Activated CD8-positive, alpha-beta memory T cell treated with anti-CD3 and anti-CD28 coated beads for 4 hours (primary cell): ENCODE measurements at places on chromosomes 1 and 21.

DNA sequence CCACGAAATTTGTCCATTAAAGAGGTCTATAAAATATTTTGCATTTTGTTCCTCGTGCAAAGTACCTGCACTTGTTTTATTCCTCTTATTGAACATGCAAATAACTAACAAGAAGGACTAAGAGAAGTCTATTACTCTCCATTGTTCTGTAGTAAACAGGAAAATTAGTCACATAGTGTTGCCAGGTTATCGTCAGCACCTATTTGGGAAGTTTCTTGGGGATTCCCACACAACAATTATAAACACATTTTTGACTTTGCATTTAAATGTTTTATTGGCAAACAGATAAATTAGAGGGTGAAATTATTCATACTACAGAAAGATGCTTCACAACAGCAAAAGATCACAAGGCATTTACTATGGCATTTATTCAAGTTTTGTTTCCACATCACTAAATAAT, 174.5 kb downstream of the ZC3H11B start:
- DNase-seq: no peak

- no peak for DNase-seq
These were observed 32.0 kb downstream of the MACO1 start for GRCh38 chr1:25462732-25463131.

DNA sequence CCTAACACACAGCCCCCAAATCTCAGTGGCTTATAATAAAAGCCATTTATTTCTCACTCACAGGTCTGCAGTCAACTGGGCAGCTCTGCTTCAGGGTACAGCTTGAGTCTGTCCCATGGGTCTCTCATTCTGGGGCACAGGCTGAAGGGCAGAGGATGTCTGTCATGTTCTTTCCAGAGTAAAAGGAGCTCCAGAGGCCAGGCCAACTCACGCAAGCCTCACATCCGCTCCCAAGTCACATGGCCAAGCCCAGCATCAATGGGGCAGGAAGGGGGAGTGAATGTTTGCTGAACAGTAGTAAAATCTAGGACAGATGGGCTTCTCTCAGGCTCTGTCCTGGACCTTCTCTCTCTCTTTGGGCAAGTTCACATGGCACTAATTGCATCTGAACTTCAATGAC, 7.1 kb upstream of the SSBP3 start:
- no peak for DNase-seq

GRCh38 chr1:154567386-154568156, at the start of gene CHRNB2:
TSS of gene CHRNB2 (plus strand) at chr1:154567778. CDS start at chr1:154568045, 267 bp downstream.
- no peak for DNase-seq

DNA sequence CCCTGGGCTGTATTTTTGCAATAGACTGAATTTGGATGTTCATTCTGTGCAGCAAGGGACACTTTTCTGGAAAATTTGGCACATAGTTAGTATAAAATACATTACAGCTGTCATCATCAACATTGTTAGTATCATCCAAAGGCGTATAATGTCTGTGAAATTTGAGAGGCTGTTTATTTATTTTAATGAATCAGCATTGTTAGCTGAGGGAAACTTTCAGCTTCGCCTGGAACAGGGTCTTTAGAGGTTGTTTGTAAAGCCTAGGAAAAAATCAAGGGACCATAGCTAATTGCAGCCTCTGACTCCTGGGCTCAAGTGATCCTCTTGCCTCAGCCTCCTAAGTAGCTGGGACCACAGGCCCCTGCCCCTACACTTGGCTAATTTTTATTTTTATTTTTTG, 106.8 kb upstream of the USP24 start:
- DNase-seq: no peak

- DNase-seq: no peak
These were observed 144.6 kb downstream of the SLC30A10 start for GRCh38 chr1:219783605-219784235.

DNA sequence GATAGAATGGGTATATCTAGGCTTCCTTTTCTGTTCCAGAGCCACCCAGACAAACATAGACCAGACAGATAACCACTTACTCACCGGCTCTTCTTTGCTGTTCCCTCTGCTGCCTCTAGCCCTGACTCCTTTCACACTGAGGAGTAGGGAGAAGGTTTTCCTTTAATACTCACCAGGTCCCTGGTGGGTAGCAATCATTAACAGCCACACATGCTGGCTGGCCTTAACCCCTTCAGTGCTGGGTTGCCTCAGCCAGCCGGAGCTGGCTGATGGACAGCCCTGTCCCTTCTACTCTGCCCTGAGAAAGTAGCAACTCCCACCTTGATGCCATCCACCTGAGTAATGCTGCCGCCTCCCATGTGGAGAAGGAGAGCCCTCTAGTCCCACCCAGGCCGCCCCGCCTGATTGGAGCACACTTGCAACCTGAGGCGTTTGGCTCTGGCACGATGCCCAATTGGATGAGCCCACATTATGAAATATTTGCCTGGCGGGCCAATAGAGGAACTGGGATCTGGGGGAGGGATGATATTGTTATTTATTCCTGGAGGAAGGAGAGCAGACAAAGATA, 71.6 kb downstream of the PLEKHA6 start:
- DNase-seq: no peak

DNA sequence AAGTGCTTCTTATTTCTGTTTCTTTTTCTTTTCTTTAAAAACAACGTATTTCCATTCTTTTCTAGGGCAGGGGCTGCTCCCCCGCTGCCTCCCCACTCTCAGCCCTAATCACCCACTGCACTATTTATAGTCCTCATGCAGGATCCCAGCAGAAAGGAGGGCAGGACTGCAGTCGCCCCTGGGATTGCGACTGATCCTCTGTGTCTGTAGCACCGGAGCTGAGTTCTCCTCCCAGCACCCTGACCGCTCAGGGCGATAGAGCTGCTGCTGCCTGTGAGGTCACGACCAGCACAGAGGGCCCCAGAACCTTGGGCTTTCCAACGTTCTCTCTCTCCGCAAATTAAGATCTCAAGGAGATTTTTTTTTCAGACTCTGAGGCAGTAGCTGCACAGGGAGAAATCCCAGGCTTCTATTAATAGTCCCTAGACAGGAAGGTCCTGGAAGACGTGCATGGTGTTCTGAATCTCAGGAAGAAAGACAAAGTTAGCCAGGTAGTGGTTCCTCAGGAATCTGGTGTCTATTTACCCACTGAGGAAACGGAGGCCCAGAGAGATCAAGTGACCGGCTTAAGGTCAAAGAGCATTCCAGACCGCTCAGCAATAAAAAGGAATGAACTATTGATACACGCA, 46.8 kb downstream of the PRAMEF20 start:
- DNase-seq: no peak

GRCh38 chr1:94602802-94603625, 61.5 kb upstream of the F3 start:
- DNase-seq: no peak

DNA sequence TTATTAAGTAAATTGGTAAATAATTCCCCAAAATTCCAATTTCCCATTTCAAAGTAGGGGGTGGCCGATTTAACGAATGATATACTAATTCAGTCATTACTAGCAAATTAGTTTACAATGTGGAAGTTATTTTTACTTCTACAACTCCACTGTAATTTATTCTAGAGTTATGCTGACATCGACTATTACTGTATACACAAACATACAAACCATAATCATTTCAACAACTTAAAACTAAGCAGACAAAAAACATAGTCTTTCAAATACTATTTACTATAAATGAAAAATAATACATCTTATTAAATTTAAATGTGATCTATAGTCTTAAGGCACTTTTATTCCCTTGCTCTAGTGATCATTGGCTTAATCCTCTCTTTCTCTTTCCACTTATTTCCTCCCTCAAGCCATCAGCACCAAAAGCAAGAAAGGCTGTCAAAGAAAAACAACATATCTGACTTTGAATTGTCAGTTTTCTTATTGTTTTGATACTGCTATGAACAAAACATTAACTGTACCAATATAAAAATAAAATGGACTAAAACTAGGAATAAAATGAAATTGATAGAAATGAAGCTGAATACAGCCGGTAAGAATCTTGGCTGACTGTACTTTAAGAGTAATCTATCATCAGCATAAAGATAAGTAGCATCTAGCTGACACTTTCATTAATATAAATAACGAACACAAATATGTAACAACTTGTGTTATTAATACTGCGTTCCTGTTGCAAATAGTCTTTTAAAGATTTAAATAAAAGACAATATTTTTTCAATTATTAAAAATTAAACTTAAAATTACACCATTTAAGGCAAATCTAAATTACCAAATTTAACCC, 4.1 kb downstream of the CDC42BPA start:
- no peak for DNase-seq

GRCh38 chr1:101257500-101258325, 20.9 kb downstream of the S1PR1 start:
- DNase-seq: no peak

- no peak for DNase-seq
These were observed 74.2 kb downstream of the TOMM20 start for GRCh38 chr1:235054466-235054865.

DNA sequence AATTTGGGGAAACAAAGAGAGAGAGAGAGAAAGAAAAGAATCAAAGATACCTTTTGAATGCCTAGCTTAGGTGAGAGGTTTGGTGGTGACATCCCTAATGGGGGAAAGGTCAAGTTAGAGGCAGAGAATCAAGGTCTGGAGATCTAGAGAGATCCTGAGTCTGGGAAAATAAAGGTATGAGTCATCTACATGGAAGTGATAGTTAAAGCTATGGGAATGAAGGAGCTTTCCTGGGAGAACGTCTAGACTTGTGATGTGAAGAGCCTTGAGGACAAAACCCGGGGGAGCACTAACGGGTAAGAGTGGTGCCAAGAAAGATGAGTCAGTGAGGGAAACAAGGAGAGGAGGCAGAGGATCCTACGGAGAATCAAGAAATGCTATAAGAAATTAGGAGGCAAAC, 110.8 kb upstream of the RUNX1 start:
- no peak for DNase-seq

DNA sequence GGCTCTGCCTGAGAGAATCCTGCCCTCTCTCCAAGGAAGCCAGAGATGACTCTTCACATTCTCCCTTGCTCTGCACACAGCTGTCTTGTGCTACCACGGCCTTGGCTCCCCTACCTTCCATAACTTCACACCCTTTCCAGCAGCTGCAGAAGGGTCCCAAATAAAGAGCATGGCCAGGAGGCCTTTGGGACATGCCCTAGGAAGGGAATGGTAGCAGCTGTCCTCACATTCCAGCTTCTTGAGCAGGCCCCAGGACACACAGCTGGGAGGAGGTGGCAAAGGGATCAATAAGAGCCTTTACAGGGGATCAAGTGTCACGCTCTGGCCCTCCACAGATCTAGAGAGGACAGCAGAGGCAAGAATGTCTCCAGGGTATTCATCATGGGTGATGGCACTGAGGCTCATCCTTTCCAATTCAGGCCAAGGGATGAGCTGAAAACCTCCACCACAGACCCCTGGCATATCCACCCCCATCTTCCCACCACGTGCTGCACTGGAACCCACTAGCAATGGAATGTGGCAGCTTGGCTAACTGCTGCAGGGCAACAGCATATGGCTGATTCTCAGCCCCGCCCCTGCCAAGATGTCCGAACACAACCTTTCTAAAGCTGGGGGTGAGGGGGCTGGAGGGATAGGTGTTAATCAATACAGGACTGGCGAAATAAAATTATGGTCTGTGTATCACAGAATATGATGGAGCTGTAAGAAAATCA, 17.8 kb upstream of the RAB29 start:
- DNase-seq: no peak

DNA sequence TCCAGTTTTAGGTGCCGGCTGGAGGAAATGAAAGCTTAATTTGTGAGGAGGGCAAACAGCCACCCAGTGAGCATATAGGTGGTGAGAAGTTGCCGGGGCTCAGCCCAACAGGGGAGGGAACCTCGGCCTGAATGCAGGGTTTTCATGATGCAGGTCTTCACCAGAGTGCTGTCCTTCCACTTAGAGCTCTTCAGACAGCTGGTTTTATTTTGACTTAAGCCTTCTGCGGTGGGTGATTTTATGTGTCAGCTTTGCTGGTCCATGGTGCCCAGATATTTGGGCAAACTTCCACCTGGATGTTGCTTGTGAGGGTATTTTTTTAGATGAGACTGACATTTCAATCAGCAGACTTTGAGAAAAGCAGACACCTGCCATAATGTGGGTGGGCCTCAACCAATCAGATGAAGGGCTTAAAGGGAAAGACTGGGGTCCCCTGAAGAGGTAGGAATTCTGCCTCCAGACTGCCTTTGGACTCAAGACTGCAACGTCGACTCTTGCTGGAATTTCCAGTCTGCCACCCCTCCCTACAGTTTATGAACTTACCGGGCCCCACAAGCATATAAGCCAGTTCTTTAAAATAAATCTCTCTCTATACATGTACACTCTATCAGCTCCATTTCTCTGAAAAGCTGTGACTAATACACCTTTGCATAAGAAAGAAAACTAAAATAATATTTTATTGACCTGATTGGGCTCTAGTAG, 72.8 kb downstream of the RHOU start:
- DNase-seq: no peak

- DNase-seq: no peak
These were observed 42.4 kb upstream of the LRRC52 start for GRCh38 chr1:165501330-165501969.

- DNase-seq: no peak
These were observed 108.8 kb downstream of the KIAA0319L start for GRCh38 chr1:35448344-35448801.

GRCh38 chr1:171501305-171502024, 16.1 kb downstream of the PRRC2C start:
- no peak for DNase-seq

GRCh38 chr1:111873460-111874030, 115.9 kb downstream of the KCND3 start:
- DNase-seq: no peak

GRCh38 chr1:159925719-159926078, 392 bp upstream of the TAGLN2 start:
- no peak for DNase-seq

DNA sequence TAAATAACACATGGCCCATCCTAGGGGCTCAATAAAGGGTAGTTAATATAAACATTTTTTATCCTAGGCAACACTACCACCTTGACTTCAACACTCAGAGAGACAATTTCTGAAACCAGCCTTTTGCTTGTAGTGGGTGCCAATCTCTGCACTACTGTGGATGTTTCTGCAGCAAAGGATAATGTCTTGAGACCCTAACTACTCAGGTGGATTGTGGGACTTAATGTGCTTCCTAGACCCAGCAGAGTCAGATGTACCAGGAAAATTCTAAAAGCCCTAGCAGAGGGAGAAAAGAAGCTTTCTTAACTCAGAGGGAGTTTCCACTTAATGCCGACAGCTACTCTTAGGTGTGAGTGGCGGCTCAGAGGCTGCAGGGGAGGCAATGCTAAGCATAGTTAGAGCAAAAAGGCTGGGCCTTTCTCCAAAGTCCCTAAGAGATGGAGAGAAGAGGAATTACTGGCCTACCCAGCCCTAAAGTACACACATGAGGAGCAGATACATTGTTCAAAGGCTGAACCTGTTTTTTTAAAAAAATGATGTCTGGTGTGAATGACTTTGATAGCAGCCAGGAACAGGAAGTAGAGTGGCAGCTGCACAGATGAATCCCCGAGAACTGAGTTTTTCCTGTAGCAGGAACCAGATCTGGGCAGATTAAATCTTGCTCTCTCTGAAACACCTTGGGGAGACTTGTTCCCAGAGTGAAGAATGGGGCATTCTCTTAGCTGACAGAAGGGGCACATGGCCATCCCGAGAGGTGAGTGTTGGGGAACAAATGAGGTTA, 33.5 kb upstream of the ABCD3 start:
- DNase-seq: no peak
